NCI-H1105 (cell line): ENCODE measurements at places on chromosomes 6 and 20.
A peak's percentile ranks its signal among the peaks of the same experiment; 100 is the strongest.

- DNase-seq, result no peak
Measured at GRCh38 chr6:44041461-44042260, 85.6 kb downstream of the MRPL14 start.

DNA sequence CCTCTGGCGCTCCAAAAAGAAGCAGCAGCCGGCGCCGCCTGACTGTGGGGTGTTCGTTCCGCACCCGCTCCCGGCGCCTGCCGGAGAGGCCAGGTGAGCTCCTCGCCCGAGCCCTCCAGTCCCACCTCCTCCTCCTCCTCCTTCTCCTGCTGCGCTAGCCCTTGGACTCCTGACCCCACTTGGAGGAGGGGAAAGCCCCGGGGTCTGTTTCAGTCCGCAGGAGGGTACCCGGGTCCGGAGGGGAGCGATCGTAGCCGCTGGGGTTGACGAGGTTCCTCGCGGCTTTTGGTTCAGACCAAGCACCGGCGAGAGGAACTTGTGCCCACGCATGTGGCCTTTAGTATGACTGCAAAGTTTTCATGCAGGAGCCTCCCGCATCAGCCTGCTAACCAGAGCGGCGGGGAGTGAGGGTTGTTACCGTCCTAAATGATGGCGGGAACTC lies 493 bp downstream of the CRYBG1 start:
- DNase-seq, result peak; percentile 46

GRCh38 chr6:90190131-90190530 lies 106.5 kb downstream of the BACH2 start:
- DNase-seq, result no peak

GRCh38 chr20:10747019-10747418 lies 73.2 kb upstream of the JAG1 start:
- no peak for DNase-seq

DNA sequence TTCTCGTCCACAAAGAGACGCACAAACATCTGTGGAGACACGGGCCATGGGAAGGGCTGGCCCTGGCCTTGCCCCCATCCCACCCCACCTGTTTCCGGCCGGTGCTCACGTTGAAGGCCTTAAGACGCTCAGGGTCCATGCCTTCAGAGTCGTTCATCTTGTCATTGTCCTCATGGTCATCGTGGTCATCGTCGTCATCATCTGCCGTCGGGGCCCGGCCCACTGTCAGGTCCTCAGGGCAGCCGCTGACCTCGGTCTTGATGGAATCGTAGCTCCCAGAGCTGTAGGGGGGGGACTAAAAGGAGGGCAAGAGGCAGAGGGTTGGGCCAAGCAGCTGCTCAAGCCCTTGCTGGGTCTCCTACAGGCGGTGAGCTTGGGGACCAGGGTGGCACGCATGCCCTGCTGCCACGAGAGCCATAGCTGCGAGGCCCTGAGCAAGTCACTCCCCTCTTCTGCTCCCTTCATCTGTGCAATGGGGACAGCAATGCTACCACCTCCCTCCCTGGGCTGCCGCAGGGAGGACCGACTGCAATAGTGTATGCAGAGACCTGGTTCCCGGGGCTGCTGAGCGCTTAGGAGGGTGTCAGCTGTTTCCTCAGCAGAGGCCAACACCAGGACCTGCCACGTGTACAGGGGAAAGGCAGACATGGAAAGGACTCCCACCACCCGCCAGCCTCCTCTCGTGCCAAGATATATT lies 95.5 kb downstream of the ASXL1 start:
- DNase-seq, result no peak

DNA sequence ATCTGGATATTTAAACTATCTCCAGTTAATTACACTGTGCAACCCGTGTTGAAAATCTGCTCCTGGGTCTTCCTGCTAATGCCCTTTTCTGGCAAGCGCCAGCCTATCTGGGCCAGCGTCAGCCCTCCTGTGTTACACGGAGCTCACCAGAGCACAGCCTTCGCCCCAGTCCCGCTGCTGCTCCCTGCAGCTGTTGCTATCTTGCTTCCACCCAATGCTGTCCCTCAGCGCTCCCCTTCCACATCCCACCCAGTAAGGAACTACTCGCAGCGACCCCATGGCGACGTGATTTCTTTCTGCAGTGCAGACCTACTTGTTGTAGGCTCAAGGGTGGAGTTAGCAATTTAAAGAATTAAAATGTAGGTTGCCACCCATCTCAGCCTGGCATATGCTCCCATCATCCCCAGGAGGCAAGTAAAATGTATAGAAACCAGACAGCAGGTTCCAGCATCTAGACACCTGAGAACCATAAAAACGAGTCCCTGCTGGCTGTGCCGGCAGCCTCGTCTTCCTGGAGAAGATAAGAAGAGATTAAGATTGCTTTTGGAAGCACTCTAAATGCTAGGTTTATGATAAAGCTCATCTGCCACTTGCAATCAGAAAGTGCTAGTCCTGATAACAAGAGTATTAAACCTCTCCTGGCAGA lies 254.3 kb upstream of the FOXQ1 start:
- no peak for DNase-seq

DNA sequence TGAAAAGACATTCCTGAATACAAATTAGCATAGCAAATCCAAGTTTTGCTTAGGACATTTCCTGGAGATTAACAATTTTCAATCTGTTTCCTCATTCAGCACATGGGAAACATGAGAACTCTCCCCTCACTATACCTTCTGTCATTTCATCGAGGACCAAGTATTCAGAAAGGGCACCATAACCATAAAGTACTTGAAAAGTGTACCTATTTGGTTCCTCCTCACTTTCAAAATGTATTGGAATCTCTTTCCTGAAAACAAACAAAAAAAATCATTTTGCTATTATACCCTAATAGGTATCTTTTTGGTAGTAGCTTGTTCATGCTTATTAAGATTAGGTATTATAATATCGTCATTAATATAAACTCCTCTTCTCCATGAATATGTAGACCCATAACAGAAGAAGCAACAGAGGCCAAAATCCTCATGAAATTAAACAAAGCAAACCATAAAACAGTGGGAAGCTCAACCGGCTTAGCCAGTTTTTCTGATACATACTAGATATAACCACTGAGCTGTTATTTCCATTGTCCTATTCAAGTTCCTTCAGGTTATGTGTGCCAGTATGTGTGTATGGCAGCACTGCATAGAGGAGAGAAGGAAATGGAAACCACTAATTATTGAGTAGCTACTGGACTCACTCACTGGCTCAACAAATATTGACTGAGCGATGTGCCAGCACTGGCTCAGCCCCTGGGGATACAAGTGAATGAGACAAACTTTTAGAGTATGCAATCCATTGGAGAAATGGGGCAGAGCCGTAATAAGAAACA lies 274.0 kb downstream of the MAFB start:
- no peak for DNase-seq

- no peak for DNase-seq
Measured at GRCh38 chr6:41622206-41622988, 15.9 kb upstream of the MDFI start.

DNA sequence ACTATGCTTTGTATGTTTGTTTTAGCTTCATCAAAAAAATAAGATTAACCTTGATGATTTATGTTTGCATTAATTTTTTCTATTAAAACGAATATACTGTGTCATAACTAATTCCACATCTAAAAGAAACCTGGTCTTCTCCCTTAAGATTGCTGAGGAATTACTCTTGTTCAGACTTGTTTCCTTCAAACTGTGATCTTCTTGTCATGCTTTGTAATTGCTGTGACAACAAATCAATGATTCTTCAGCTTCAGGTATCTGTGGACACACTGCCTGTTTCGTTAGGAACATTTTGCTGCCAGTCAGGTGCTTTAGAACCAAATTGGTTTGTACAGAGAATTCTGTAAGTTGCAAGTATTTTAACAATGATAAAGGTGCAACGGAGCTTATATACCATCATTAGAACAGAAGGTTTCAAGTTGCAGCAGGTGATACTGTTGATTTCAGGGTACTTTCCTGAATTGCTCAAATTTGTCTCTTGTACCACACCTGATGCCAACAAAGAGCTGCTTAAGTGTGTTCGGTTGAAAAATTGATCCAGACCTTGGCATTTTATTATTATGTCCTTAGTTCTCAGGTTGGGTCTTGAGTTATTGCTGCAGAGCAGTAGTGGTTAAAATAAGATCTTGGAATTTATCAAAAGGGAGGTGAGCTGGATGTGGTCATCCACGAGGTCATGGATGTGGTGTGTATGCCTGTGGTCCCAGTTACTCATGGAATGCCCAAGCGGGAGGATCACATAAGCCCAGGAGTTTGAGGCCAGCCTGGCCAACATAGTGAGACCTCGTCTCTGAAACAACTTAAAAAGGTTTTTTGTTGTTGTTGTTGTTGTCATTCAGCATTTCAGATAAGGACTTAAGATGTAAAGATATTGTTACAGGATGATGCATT lies 19.5 kb downstream of the SYTL3 start:
- DNase-seq, result peak; percentile 42

GRCh38 chr6:111854683-111855082 lies 18.6 kb downstream of the FYN start:
- DNase-seq, result no peak

DNA sequence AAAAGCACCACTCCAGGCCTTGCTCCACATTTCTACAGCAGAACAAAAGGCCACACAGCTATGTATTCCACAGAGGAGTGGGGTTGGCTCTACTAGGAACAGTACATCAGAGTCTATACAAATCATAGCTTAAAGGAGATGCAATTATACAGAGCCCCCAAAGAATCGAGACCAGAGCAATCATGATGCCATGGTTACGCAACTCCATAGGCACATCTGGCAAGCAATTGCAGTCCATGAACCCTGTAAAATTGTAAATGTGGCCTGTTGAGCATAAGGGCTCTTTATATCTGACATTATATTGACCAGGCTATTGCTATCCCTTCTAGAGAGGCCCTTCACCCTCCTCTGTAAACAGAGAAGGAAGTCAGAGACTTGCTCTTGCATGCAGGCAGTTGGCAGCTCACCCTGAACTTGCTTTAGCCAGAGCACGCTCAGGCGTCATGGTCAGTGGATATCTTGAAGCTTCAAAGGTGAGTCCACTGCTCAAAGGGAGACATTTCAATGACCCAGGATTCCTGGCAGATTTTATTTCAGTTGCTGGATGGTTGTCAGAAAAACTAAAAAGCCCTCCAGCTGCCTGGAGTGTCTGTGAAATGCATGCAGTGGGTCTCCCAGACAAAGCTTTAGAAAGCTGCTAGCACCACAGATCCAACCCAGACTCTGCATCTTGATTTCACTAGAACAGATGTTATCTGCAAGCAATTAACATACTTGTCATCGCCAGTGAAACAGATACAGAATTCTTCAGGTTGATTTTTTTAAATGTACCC lies 357.2 kb downstream of the CENPW start:
- peak; percentile 4 for DNase-seq

GRCh38 chr20:10297684-10298240 lies 79.1 kb downstream of the SNAP25 start:
- DNase-seq, result no peak

DNA sequence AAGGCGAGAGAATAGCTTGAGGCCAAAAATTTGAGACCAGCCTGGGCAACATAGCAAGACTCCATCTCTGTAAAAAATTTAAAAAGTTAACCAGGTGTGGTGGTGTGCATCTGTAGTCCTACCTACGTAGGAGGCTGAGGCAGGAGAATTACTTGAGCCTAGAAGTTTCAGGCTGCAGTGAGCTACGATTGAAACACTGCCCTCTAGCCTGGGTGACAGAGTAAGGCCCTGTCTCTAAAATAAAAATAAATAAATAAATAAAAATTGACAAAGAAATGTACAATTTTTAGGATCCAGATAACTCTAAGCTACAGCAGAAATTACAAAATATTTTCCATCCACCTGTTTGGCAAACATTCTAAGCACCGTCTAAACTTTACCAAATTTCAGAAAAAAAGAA lies 941.0 kb upstream of the ADGRB3 start:
- DNase-seq, result no peak

DNA sequence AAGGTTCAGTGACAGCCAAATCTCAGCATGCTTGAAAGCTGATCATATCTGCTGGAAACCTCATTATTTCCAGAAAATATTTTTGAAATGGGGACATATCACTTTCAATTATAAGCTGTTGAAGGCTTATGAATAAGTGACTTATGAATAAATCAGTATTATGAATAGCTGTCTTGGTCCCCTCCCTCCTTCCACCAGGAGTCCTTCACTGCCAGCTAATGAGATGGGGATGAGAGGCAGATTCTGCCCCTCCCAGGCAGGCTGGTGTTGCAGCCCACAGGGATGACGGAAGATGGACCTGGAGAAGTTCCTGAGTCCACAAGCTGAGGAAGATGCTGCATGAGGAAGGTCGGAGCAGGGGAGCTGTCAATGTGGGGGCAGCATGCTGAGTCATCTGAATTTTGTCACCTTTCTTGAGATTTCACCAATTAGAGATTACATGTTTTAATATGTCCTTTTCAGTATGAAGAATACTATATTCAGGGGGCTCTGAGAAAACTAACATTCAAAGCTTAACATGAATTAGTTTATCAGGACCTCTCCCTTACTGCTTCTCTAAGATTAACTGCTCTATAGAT lies 112.2 kb downstream of the DTNBP1 start:
- no peak for DNase-seq

DNA sequence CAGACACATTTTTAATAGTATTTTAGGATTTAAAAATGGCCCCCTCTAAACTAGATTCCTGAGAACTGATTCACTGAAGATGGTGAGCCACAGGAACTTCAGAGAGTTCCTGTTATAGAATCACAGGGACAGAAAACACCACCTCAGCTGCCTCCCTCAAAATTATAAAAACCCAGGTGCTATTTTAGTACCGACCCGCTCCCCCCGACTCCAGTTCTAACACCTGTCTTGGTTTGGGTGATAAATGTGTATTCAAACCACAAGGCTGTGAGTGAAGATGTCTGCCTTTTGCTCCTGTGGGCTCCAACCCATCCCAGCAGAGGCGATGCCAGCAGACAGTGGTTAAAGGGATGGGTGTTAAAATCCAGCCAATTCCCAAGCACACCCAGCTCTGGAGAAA lies 127.4 kb upstream of the LY86 start:
- DNase-seq, result no peak

- DNase-seq, result no peak
Measured at GRCh38 chr20:50582591-50583234, 72.5 kb downstream of the PTPN1 start.

GRCh38 chr20:57594092-57594951 lies 25.9 kb downstream of the ZBP1 start:
- peak; percentile 15 for DNase-seq

DNA sequence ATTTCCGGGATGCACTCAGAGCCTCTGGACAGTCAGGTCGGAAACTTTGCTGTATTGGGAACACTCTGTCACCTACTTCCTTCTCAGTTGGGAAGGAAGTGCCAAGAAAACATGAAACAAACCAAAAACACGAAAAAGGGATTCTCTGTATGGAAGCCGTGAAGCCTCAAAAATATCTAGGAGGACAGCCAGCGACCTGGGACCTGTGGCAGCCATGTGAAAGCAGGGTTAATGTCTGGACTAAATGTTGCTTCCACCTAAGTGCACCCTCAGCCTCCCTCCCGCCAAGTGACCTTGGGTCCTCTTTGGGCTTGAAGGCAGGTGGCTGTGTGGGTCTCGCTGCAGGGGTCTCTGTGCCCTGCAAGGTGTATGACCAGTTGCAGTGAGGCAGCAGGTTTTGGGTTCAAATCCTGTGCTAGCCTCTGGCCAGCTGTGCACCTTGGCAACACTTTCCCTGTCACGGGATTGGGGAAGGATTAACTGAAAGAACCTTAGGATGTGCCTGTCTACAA lies 851 bp downstream of the MAVS start:
- no peak for DNase-seq
